ENCODE measurements at places on chromosomes 3 and 15.

GRCh38 chr15:62444104-62445022 lies 279.3 kb upstream of the C2CD4B start:
- peak; percentile 83 for DNase-seq

- no peak for DNase-seq
Observed at GRCh38 chr15:68834346-68834745, 13.7 kb upstream of the ANP32A start.

DNA sequence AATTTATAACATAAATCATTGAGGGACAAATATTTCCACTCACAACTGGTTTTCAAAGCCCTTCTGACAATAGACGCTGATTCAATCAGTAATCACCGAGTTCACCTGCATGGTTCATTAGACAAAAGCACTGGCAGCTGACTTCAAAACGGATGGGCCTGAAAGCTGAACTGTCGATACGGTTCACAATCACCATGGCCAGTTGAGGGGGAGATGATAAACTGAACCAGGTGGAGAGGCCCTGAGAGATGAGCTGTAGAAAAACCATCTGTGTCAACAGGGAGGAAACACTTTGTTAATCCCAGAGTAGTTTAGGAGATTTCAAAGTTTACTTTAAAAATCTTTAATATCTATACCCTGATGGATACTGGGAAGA lies 75.0 kb downstream of the PEX5L start:
- no peak for DNase-seq

GRCh38 chr15:96043591-96044171 lies 286.8 kb upstream of the NR2F2 start:
- no peak for DNase-seq

GRCh38 chr15:45393851-45394250 lies 15.5 kb upstream of the GATM start:
- DNase-seq: no peak

DNA sequence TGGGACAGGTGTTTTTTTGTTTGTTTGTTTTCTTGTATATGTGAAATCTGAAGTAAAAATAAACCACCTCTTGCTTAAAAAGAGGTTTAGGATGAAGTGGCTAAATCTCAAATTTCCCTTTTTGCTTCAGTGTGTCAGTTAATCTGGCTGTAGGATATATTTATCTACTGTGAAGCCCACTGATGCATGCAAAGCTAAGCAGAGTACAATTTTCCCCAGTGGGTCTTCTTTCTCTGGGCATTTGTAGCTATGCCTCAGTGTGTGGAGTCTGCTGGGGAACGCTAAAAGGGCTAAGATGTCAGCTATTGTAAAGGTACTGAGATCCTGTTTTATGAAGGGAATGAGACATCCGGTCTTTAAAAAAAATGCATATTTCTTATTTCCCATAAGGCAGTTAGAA lies 190.6 kb downstream of the TCF12 start:
- DNase-seq: no peak

GRCh38 chr3:115760716-115761115 lies 137.4 kb downstream of the GAP43 start:
- DNase-seq: no peak

DNA sequence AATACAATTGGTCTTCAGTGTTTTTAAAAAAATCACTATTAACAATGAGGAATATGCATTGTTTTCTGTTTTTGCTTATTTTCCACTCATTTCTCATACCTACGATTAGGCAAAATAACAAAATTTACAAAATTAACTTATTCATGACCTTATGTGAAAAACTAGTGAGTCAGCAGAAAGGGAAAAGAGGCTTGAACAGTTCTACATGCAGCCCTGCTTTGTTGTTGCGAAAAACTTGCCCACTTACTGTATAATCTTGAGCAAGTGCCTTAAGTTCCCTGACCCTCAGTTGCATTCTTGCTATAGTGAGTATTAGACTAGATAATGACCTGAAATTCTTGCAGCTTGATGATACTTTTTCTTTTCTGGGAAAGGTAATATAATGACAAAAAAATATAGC lies 551.1 kb upstream of the BCHE start:
- DNase-seq: no peak

- DNase-seq: no peak
Observed at GRCh38 chr3:362681-363338, 166.2 kb downstream of the CHL1 start.

DNA sequence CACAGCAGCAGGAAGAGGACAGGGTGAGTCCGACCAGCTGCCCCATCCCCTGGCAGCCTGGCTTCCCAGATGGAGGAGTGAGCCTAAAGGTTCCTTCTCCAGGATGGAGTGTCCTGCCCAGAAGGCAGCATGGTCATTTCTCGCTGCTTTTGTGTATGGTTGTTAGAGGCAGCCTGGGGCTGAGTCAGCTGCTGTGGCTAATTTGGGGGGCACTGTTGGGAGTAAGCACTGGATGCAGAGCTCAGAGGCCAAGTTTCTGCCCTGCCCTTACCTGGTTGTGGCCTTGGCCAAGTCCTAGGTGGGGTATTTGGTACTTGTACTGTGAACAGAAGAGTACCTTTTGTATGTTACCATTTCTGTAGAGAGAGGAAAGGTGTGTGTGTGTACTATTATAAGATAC lies 78.6 kb downstream of the ADAMTS7 start:
- no peak for DNase-seq

Data from amniotic stem cell (primary cell).